ENCODE measurements at places on chromosomes 3 and 15.

DNA sequence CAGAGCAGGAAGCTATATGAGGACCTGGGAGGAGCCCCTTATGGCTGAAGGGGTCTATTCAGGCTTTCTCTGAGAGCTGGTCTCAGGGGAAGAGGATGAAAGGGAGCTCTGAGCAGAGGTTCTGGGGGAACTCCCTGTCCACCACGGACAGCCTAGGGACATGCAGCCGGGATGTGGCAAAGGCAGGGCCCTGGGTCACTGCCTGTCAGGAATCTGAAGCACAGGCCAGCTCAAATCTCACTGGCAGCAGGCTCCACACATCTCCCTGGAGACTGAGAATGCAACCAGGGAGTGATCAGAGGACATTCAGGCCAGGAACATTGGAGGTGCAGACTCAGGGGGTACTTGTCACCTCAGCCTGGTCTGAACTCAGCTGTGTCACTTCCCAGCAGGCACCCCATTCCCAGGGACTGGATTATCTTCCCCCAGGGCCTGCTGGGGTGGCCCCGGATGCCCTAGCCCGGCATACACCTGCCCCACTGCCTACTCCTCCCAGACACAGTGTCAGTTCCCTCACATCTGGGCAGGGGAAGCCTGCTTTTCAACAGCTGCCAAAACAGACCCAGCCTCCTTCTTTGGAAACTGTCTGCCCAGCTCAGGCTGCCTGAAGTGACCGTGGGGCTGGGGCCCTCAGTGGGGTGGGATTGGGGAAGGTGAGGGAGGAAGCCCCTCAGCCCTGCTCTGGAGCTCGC, 18.3 kb upstream of the SEMA3F start:
- no peak for DNase-seq

- no peak for DNase-seq
Measured at GRCh38 chr3:162082516-162082915, 585.9 kb downstream of the OTOL1 start.

GRCh38 chr3:194998417-194998816, 272.5 kb downstream of the XXYLT1 start:
- DNase-seq: no peak

GRCh38 chr3:141360888-141361598, 7.3 kb upstream of the ZBTB38 start:
- peak; percentile 54 for DNase-seq

DNA sequence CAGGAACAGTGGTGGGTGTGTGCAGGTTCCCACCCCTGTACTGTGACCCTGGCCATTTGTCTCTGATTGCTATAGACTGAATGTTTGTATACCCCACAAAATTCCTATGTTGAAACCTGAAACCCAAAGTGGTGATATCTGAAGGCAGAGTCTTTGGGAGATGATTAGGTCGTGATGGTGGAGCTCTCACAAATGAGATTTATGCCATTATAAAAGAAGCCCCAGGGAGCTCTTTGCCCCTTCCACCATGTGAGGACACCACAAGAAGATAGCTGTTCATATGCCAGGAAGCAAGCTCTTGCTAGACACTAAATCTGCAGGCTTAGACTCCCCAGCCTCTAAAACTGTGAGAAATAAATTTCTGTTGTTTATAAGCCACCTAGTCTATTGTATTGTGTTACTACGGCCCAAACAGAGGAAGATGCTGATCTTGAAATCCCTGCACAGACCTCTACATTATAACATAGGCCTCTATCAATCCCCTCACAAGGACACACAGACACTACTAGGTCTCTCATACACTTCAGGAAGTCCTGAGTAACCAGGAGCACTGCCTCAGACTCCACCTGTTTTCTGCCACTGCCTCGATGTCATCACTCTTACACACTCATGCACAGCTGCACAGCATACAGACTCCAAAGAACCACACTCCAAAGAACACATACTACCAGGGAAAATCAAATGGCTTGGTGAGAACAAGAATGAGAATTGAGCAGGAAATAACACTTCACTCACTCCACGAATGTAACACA, 14.7 kb downstream of the IGSF11 start:
- DNase-seq: no peak

DNA sequence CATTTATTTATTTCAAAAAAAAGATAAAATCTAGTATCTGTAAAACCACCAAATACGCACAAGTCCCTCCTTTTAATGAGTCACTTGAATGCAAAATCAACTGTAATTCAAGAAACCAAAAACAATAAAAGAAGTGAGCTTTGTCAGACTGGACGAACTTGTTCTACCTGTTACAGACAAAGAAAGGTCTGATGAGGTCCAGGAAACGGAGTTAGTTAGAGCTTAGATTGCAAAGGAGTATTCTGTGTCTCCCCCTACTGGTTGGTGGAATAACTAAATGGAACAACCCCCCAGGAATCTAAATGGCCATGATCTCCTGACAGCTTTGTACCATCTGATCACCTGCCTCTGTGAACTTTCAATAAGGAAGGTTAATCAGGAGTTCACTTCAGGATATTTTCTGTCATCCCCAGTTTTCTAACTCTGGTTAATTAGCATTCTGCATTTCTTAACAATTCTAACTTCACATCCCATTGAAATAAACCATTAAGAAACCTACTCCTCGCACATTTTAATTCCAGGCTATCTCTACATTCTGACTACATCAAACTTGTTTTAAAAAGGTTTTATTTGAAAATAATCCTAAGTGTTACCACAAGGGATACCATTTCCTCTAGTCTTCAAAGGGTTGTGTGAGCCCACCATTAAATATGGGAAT, 333.0 kb upstream of the SATB1 start:
- DNase-seq: peak; percentile 84

- no peak for DNase-seq
Measured at GRCh38 chr3:192875971-192876565, 41.6 kb downstream of the MB21D2 start.

- no peak for DNase-seq
Measured at GRCh38 chr3:42473083-42473932, 29.1 kb upstream of the VIPR1 start.

- no peak for DNase-seq
Measured at GRCh38 chr15:67897646-67898339, 57.9 kb upstream of the RNU6-1 start.

GRCh38 chr3:58991026-58991425, 58.8 kb downstream of the CFAP20DC start:
- no peak for DNase-seq

DNA sequence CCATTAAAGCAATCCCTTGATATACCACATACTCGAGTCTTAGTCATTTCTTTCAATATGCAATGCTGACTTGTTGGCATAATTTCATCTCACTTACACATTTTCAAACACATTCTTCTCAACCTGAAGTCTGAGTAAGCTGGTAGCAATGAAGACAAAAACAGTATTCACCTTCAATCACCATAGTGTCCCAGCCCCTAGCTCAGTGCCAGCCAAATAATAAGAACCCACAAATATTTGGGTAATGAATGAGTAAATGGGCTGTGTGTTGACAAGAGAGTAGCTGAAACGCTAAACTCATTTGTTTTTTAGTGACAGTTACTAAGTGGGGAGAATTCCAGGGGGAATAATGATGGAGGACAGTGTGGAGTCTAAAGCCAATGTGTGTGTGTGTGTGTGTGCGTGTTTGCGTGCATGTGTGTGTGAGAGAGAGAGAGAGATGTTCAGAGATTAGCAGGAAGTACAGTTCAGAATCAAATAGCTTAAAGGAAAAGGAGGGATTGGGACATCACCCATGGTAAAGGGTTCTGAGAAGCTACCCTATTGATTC, 165.7 kb downstream of the GAP43 start:
- no peak for DNase-seq

- DNase-seq: no peak
Measured at GRCh38 chr3:78918361-78919020, 849.3 kb downstream of the ROBO1 start.

DNA sequence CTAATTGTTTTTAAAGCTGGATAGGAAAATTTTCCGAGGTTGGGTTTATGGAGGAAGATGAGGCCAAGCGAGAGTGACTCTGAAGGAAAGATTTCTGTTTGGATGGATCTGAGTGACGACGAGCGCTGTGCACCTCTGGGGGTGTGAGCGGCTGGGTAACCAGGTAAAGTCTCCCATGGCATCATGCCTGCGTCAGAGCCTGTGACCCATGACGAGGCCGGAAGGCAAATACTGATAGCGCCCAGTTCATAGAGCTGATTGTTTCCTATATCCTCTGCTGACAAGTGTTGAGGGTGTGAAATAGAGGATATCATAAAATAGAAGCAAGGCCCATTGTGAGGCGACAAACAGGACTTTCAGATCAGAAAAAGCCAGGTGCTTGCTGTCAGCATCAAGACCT, 33.7 kb upstream of the MAGEF1 start:
- no peak for DNase-seq

- no peak for DNase-seq
Measured at GRCh38 chr3:5213574-5213966, 26.1 kb downstream of the EDEM1 start.

DNA sequence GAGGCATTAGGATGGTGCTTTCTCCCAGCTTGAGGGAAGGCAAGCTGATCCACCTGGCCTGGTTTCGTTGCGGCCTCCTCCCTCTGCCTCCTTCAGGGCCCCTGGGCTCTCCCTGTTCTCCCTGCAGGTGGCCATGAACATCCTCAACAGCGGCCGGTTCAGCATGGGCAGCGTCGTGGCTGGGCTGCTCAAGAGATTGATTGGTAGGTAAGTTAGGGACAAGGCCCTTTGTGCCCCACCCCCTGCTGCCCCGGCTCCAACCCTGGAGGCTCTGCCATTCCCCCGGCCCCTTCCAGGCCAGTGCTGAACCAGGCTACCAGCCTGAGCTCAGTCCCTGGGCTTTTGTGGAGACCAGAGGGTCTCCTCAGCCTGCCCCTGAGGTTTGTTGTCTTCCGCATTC, 23.0 kb downstream of the ACAD9 start:
- DNase-seq: no peak

GRCh38 chr3:178645503-178645902, 109.3 kb downstream of the KCNMB2 start:
- DNase-seq: no peak

All from B cell (primary cell).